Fibroblast of upper back skin (primary cell): ENCODE measurements at places on chromosomes 3 and 15.

DNA sequence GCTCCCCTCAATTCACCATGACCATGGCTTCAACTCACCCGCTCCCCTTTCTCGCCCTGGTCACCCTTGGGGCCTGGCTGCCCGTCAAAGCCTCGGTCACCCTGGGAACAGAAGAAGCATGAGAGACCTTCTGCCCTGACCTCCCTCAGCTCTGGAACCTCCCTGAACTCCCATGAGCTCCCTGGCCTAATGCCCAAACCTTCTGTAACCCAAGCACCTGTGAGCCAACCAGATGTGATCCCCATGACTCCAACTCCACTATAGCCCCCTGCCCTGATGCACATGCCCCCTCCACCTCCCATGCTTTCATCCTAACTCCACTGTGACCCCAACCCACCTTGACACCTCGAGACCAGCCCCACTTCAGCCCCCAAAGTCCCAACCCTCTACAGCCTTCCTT, 3.5 kb upstream of the UCN2 start:
- no peak for DNase-seq

DNA sequence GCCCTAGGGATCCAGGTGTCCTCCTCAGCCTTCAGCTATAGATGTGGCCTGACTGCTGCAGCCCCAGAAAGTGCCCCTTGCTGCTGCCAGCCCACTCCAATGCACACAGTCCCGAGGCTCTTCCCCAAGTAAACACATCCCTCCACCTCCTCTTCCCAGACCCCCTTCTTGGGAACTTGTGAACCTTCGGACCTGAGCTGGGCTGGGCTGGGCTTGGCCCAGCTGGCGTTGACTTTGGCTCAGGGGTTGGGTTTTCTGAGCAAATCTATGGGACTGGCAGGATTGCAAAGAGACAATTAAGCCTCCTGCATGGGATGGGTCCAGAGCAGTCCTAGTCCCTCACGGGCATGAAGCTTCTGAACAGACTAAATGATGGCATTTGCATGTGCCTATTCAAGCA, 14.7 kb downstream of the VIPR1 start:
- no peak for DNase-seq

GRCh38 chr15:76310475-76311099, 682 bp downstream of the ETFA start:
- peak; percentile 2 for DNase-seq

DNA sequence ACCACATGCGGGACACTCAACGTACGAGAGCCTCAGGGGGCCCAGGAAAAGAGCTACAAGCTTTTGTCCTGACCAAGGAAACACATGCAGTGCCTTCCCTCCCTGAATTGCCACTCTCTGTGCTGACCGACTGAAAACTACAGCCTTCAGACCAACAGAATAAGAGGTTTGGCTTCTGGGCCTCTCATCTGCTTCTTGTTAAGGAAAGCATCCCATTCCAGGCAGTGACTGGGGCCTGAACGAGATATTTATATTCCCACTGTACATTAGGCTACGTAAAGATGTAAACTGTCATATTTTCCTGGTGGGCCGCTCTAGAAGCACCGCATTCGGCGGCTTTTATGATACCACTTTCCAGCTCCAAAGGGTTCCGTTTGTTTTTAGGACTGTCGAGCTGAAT, 208.9 kb upstream of the TPM1 start:
- peak; percentile 77 for DNase-seq

GRCh38 chr3:74009961-74010844, 385.5 kb upstream of the PDZRN3 start:
- DNase-seq, result no peak

- peak; percentile 27 for DNase-seq
These were observed 96.3 kb downstream of the EOMES start for GRCh38 chr3:27625864-27626263.

DNA sequence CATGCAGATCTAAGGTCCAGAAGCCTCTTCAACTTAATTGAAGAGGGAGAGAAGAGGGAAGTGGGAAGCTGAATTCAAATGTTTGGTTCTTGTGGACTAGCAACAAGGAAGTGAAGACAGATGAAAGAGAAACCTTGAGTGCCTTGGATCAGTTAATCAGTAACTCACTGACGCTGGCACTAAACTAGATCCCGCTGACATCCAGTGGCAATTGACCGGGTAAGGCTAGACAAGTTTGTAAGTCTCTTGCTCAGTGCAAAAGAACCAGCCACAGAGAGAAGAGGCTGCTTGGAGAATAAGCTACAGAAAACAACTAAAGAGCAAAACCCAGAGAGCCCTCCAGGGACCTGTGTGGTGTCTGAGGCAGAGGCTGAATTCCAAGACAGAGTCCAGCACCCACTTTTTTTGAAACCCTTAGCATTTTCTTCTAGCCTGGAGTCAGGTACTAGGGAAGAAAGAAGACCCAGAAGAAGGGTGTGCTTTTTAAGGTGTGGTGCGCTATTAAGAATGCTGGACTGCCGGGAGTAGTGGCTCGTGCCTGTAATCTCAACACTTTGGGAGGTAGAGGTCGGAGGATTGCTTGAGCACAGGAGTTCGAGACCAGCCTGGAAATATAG, 6.9 kb downstream of the PLCH1 start:
- DNase-seq, result peak; percentile 11

DNA sequence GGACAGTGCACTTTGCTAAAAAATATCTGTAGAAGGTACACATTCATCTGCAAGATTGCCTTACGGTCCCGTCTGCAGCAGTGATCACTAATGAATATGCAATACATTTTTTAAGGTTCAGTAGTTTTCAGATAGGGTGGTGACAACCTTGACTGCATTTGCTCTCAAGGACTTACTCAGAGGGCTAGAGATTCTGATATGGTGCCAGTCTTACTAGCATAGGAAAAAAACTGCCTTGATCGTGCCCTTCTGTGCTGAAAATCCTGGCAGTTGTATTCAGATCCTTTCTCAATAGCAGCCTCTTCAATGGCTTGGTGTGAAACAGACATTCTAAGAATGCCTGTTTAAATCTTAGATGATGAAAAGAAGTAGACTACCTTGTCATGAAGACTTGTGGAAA, 411.9 kb upstream of the CCDC54 start:
- no peak for DNase-seq

DNA sequence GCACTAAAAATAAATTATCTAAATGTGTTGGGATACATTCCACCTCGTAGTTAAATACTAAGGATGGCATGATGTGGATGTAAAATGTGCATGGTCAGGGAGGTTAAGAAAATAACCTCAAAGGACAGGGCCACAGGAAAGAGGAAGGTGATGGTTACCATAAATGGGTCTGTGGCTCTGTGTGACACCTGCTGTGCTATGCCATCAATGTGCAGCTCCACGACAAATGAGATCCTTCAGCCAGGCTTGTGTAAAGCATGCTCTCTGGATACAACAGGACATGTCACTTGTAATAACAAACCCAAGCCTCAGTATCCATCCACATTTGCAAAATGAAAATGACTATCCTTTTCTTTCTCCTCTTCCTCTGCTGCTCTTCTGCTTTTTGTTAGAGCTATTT, 456.7 kb upstream of the RASGRP1 start:
- no peak for DNase-seq

DNA sequence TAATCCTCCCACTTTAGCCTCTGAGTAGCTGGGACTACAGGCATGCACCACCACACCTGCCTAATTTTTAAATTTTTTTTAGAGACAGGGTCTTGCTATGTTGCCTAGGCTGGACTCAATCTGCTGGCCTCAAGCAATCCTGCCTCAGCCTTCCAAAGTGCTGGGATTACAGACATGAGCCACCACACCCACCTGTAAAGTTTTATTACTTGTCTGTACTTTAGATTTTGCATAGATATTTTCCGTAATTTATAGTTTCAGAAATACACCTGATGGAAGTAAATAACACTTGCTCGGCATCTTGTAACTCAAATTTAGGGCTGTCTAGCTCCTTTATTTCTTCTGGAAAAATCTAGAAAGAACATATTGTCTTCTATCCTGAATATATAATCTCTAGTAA, 5.8 kb downstream of the DZIP3 start:
- no peak for DNase-seq

GRCh38 chr3:186098740-186099139, 10.1 kb downstream of the ETV5 start:
- DNase-seq, result peak; percentile 7

GRCh38 chr3:31274326-31275024, 258.2 kb upstream of the STT3B start:
- DNase-seq, result peak; percentile 38

GRCh38 chr15:100515758-100516157, 13.0 kb downstream of the CERS3 start:
- no peak for DNase-seq

GRCh38 chr3:109973733-109974132, 636.4 kb upstream of the DPPA4 start:
- DNase-seq, result peak; percentile 1

DNA sequence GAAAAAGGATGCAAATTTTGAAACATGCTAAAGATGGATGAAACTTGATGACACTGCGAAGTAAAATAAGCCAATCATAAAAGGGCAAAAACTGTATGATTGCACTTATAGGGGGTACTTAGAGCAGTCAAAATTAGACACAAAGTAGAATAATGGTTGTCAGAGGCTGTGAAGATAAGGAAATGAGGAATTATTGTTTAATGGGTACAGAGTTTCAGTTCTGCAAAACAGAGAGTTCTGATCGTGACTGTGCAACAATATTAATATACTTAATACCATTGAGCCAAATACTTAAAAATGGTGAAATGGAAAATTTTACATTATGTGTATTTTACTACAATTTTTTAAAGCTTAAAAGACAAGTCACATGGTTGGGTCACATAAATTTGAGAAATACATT, 35.1 kb downstream of the UBE3A start:
- no peak for DNase-seq

GRCh38 chr15:80309769-80310384, 57.9 kb upstream of the CTXND1 start:
- no peak for DNase-seq

DNA sequence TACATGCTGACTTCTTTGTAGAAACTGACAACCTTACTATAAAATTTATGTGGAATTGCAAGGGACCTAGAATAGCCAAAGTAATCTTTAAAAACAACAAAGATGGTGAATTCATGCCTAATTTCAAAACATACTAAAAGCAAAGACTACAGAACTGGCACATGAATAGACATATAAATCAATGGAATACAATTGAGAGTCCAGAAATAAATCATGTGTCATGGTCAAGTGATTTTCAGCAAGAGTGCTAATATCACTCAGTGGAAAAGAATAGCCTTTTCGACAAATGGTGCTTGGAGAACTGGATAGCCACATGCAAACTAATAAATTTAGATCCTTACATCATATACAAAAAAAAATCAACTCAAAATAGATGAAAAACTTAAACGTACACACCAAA, 8.7 kb downstream of the IMPG2 start:
- peak; percentile 3 for DNase-seq

- peak; percentile 41 for DNase-seq
These were observed 250.5 kb downstream of the UACA start for GRCh38 chr15:70512772-70513362.

DNA sequence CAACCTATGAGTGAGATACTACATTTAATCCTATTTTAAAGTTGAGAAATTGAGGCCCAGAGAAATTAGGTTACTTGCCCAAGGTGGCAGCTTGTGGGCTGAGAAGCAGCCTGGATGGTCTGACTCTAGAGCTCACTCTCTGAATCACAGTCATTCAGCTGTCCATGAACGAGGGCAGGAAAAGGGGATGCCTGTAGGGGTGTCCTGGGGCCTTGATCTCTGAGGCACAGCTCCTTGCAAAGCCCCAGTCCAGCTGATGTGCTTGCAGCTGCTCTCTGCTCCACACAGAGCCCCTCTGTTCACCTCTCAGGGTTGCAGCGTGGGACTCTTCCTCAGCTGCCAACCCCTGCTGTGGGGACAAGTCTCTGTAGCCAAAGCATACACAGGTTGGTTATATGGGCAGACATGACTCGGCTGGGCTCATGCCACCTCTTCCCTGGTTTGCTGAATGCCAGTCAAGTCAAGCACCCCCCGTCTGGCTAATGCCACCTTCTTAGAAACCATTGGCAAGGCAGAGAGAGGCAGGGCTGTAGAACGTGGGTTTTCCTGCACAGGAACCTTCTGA, 56.8 kb downstream of the GASK1A start:
- no peak for DNase-seq

DNA sequence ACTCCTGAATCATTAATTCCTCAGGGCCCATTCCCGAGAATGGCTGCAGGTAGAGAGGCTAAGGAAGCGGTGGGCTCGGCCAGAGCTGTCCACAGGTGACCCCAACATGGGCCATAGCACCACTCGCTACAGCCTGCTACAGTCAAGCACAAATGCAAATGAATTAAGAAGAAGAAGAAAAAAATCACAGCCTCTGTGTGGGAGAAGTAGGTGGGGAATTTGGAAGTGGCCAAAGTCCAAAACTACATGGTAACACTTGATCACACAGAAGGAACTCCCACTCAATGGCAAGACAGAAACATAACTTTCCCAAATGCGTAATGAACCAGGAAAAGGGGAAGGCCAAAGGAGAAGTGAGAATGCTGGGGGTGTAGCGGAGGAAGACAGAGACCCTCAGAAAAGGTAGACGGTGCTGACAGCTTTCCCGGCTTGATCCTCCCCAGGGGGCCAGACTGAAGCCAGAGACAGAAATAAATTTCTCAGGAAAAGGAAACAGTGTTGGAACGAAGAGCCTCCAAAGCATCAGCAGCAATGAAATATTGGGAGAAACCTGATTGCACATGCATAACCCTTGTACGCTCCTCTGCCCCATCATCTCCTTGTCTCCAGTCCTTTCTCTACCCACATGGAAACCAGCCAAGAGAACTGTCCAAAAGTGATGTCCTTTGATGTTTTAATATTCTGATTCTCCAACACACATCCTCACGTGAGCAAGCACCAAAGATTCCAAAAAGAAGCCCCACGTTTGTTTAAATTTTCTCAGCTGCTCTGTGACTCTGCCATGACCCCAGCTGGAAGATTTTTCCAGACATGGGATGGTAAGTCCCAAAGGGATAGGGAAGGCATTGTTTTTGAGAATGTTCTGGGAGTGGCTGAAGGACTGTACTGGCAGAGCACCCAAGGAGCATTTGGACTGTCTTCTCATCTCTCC, 107.6 kb downstream of the OXNAD1 start:
- peak; percentile 47 for DNase-seq

DNA sequence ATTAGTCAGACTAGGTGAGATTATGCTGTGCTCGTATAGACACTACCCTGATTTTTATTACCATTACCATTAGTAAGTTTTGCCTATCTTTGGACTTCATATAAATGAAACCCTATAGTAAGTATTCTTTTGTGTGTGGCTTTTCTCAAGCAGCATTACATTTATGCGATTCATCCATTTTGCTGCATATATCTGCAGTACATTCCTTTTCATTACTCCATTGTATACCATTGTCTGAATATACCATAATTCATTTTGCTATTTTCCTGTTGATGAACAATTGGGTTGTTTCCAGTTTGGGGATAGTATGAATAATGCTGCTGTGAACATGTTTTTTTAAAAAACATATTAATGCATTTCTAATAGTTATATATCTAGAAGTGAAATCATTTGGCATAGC, 45.3 kb downstream of the TMEM212 start:
- peak; percentile 83 for DNase-seq

DNA sequence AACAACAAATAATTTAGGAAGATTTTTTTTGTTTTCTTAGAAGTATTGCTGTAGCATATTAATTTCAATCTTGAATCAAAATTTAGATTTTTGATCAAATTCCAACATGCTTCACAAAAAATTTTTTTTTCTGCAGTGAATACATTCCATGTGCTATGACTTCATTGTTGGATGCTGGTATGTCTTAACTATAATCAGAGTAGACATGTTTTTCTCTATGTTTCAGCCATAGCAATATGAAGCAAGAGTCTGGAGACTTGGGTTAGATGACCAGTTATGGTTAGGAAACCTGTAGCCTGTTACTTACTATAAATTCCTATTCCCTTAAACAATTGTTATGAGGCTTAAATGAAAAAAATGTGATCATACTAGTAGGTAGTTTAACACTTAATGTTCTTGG, 176.1 kb upstream of the CHL1 start:
- DNase-seq, result peak; percentile 1
